Thyroid gland (tissue), 4 donors: ENCODE measurements at places on chromosomes 1 and 21.

GRCh38 chr21:45584786-45585185, 42.5 kb upstream of the SLC19A1 start:
- no peak for DNase-seq

DNA sequence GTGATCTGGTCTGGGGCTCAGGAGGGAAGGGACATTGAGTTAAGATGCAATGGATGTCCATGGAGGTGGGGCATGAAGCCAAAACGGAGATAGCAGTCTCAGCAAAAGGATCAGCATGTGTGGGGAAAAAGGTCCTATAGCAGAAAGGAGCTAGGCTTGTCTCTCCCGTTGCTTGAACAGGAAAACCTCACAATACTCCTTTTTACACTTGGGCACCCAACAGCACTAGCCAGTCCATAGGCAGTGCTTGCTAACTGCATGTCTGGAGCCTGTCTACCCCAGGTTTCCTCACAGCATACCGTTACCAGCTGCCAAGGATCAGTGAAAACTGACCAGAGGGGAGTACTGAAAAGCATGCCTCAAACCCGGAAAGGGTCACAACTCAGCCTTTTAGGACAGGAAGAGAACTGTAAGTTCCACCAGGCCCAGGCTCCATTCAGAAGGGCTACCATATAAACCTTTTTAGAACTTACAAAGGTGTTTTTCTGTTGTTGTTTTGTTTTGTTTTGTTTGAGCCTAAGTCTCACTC, 78.6 kb downstream of the JAK1 start:
- DNase-seq = no peak

DNA sequence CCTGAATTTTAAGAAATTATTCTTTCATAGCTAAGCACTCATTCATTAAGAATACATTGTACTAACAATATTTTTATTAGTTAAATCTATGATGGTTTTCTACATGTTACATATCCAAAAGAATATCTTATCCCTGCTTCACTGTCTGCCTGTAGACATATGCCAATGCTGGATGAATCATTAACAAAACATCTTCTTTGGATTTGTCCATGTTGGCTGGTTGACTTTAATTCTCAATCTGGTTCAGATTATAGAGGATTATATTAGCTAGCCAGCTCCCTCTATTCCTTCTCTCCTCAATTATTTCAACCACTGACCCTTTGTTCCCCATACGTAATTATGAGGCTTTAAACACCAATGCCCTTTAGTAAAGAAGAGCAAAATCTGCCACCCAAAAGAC, 138.9 kb upstream of the DMRTA2 start:
- no peak for DNase-seq

GRCh38 chr1:205667909-205668643, 12.2 kb downstream of the SLC45A3 start:
- DNase-seq = no peak

DNA sequence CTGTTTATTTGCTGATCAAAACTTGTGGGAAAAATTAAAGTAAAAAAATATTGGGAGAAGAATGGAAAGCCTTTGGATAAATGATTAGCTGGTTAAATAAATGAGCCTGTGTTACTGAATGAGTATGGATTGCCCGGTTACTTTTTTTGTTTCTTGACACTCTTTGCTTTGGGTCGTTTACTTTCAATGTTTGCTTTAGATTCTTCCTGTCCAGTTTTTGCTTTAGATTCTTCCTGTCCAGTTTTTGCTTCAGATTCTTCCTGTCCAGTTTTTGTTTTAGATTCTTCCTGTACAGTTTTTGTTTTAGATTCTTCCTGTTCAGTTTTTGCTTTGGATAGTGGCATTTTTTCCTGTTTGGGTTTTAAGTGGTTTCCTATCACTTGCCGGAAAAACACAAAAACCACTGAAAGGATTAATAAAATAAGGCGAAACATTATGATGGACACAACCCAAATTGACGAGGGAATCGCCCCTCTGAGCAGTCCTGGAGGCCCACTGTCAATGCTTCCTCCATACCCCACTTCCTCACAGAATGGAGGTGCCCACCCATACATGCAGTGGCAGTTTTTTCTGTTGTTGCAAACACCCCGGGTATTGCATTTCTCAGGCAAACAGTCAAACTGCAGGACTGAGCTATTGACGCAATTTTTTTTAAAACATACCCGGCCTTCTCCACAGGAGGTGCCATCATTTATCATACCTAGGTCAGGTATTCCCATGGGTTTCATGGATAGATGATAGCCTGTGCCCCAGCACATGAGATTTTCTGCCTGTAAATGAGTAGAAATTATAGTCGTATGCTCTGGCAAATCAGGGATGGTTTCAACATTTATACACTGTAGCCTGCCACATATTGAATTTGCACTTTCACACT, 2.3 kb downstream of the ADAM30 start:
- no peak for DNase-seq

GRCh38 chr1:8201331-8201861, 116.5 kb upstream of the SLC45A1 start:
- no peak for DNase-seq

DNA sequence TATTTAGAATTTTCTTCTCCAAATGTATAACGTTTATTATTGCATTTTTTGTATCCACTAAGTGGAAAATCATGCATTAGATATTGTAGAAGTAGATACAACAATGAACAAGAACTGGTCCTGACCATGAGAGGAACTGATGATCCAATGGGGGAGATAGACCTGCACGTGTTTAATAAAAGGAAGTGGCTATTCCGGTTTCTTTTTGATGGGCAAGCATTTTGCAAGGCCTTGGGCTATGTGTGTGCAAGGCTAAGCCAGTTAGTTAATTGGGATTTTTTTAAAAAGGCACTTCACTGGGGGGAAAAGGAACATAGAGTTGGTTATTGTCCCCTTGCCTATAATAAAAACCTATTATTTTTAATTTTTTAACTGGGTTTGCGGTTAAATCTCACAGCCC, 961 bp upstream of the VCAM1 start:
- DNase-seq = no peak

GRCh38 chr1:211677659-211678058, 2.2 kb upstream of the NEK2 start:
- DNase-seq = no peak

GRCh38 chr1:12567288-12567819, 50.7 kb downstream of the DHRS3 start:
- DNase-seq = no peak

- DNase-seq = peak; percentile 18
Observed at GRCh38 chr1:17229379-17229778, 19.5 kb upstream of the PADI3 start.

GRCh38 chr1:232333419-232333767, 296.5 kb downstream of the SIPA1L2 start:
- no peak for DNase-seq

- DNase-seq = no peak
Observed at GRCh38 chr1:183206538-183207122, 20.6 kb downstream of the LAMC2 start.

- DNase-seq = peak; percentile 22
Observed at GRCh38 chr1:20279509-20279908, 11.2 kb upstream of the VWA5B1 start.

- no peak for DNase-seq
Observed at GRCh38 chr1:162548170-162548569, 13.4 kb upstream of the UAP1 start.

DNA sequence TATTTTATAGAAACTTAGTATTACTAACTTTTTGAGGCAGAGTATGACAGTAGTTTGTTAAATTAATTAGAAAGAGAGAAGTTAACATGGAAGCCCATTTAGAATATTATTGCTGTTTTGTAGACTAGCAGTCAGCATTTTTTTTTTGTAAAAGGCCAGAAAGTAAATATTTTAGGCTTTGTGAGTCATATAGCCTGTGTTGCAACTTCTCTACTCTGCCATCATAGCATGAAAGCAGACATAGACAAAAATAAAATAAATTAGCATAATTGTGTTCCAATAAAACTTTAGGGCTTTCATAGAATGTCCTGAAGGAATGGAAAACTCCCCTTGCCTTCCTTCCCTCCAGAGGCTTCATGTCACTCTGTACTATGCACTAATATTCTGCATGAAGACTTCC, 12.3 kb upstream of the RGS4 start:
- no peak for DNase-seq

GRCh38 chr1:79785561-79785960, 779.0 kb upstream of the ADGRL4 start:
- no peak for DNase-seq

- no peak for DNase-seq
Observed at GRCh38 chr1:177103005-177103852, 61.3 kb downstream of the ASTN1 start.

DNA sequence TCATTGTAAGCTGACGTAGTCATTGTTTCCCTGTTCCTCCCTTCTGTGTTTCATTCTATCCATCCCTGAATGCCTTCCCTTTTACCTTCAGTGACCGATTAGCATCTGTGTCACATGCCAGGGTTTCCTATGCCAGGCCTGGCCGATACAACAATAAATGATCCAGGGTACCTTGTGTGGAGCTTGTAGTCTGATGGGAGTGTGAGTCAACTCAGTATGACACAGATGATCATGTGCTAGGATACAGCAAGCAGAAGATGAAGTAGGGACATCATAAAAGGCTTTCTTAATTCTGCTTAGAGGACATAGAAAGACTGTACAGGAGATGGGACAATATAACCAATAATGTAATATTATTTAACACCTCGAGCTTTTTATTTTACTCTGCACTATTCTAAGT, 164.1 kb upstream of the C8B start:
- DNase-seq = no peak

DNA sequence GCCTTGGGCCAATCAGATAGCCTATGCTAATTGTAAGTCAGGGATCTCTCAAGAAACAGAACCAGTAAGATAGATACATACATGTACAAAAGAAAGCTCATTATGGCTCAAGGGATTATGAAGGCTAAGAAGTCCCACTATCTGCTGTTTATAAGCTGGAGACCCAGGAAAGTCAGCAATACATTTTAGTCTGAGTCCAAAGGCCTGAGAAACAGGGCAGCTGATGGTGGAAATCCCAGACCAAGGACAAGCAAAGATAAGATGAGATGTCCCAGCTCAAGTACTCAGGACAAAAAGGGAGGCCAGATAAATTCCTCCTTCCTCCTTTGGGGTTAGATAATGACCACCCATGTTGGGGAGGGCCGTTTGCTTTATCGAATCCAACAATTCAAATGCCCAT, 269.9 kb downstream of the AJAP1 start:
- DNase-seq = no peak

GRCh38 chr1:116572099-116572498, 1.3 kb upstream of the CD58 start:
- no peak for DNase-seq

GRCh38 chr1:216055004-216055403, 368.2 kb downstream of the USH2A start:
- DNase-seq = no peak

DNA sequence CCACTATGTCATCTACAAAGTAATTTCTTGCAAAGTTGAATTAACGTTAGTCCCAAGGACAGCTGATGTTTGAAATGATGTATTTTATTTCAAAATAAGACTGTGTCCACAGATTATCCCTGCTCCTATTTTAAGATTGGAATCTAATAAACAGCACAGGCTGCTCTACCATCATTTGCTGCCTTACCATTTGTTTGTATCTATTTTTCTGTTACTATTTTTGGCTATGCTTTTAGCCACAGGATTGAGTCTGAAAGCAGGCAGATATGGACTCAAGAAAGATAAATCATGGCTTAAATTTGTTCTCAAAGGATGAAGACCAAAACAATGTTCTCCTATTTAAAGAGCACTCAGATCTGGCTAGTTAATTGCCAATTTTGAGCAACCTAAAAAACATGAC, 105.3 kb downstream of the RGS2 start:
- no peak for DNase-seq

GRCh38 chr21:15066123-15066575, 1.3 kb upstream of the NRIP1 start:
- DNase-seq = no peak

GRCh38 chr21:41247561-41248545, 68.7 kb upstream of the FAM3B start:
- DNase-seq = no peak

GRCh38 chr1:224534731-224535130, 81.4 kb upstream of the CNIH3 start:
- DNase-seq = no peak

DNA sequence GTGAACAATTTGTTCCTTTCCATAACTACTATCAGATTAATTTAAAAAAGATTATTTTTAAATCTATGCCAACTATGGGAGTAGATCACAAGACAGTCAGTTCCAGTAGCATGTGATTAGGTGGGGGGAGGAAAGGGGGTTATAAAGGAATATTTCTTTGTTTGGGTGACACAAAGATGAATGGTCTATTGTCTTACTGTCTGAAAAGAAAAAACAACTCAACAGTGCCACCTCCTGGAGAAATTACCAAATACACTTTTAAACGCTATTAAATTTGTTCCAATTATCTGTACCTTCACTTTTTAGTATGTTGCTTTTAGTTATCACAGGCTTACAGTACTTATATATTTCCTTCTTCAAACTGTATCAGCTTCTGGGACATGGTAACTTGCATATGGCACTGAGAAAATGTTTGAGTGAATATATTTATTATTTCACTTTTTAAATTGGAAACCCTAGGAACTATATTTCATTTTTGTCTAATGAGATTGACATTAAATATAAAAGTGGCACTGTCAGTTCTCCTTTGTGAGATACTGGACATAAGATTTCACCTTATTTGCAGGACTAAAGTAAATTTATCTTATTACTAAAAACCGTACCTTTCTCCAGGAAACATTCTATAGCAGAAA, 1.7 kb upstream of the SORT1 start:
- DNase-seq = no peak

GRCh38 chr1:231612393-231613089, 14.0 kb upstream of the DISC1 start:
- DNase-seq = peak; percentile 6

DNA sequence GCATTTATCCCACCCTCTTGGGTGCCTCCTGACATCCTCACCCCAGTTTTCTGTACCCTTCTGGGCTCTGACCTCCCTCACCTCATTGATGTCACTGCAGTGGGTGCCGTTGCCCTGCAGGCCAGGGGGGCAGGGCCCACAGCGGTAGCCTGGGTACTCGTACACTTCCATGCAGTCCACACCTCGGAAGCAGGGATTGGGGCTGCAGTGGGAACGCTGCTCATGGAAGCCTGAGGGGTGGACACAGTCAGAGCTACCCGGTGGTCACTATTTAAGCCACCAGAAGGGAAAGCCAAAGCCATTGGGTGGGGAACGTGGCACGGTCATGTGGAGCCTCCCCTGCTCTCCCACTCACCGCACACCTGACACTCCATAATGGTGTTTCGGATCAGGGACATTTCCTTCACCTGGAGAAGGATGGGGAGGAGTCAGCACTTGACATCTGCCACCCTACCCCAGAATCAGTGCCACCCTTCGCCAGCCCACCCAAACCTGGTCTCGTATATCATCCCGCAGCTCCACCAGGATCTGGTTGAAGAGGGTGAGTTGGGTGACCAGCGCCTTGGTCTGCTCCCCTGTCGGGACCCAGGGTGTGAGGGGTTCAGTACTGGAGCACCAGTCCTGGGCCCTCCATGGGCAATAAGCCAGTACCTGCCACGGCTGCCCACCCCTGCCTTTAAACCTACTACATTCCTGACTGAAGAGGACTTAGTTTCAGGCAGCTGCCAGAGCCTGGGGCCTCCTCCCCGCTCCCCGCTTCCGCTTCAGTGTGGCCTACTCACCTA, 4.8 kb downstream of the THBS3 start:
- no peak for DNase-seq

GRCh38 chr1:91697416-91697815, 188.5 kb downstream of the TGFBR3 start:
- no peak for DNase-seq
